ENCODE measurements at places on chromosomes 11 and 22.

- DNase-seq = no peak
These were observed 71.8 kb downstream of the ATG16L2 start for GRCh38 chr11:72885749-72886609.

GRCh38 chr22:41947424-41948080 is 600 bp upstream of the CENPM start:
- no peak for DNase-seq

GRCh38 chr11:65817312-65817834 is 16.4 kb upstream of the SNX32 start:
- DNase-seq = no peak

GRCh38 chr11:94501522-94501921 is 7.7 kb downstream of the ANKRD49 start:
- no peak for DNase-seq

- DNase-seq = no peak
These were observed 34.1 kb downstream of the CYTH4 start for GRCh38 chr22:37316405-37316804.

DNA sequence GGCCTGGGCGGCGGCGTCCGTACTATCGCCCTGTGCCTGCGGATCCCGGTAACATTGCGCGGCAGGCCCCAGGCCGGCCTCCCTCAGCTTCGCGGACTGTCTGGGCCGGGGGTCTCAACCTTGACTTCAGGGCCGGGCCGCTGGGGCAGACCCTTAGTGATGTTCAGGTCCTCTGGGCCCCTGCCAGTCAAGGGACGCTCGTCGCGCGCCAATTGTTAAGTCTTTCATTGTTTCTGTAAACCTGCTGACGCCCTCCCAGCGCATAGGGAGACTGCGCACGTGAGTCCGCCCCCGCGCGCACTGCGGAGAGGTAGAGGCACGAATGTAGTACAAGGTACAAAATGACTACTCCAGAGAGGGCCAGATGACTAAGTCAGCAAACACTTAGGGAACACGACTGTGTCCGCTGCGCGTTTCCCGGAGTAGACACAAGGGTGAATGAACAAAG is 451 bp upstream of the HDHD5 start:
- DNase-seq = peak; percentile 14

DNA sequence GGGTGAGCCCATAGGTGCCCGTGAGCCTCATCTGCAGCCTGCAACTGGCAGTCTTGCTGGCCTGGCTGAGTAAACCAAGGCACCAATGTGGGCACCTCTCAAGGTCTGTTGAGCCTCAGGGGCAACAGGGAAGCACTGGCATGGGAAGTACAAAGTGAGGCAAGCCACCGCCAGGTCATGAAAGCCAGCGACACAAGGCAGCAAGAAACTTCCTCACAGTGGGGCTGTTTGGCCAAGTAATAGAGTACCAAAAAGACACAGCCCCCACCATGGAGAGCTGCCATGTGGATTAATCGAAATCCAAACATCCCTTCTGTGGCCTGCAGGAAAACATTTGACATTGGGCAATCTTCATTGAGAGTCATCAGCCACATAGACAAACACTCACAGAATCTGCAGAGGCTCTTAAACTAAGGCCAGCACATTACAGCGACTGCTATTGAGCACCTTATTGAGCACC is 43.6 kb upstream of the FIBIN start:
- no peak for DNase-seq

DNA sequence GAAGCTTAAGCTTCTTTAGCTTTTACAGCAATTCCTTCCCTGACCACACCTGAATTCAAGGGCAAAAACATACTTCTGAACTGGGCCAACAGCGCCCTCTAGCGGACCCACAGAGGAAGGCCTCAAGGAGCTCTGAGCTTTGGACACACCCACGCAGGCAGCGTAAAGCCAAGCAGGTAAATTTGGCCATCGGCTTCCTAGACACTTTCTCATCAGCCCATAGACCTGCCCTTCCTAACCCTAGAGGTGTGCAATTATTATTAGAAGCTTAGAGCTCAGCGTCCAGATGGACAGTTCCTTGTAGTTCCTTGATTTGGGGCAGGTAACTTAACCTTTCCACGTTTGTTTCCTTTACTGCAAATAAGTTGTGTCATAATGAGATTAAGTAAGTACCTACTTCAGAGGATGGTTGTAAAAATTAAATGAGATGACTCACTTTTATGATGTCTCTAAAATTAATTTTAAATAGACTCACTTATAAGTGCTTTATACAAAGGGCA is 25.7 kb upstream of the HMGXB4 start:
- DNase-seq = peak; percentile 58

DNA sequence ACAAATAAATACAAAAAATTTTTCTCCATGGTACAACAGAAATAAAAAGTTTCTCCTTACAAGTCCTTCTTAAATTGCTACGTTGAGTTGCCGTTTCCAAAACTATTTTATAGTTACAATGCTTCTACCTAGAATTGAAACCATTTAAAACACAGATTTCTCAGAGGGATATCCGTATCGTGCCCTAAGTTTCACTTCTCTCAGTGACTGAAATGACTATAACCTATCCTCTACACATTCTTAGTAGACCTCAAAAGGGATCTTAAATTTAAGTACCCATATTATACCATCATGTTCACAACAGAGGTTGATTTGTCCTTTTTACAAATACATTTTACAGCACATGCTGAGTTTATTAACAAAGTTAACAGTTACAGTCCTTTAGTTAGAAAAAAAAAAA is 44.1 kb downstream of the USP28 start:
- no peak for DNase-seq

DNA sequence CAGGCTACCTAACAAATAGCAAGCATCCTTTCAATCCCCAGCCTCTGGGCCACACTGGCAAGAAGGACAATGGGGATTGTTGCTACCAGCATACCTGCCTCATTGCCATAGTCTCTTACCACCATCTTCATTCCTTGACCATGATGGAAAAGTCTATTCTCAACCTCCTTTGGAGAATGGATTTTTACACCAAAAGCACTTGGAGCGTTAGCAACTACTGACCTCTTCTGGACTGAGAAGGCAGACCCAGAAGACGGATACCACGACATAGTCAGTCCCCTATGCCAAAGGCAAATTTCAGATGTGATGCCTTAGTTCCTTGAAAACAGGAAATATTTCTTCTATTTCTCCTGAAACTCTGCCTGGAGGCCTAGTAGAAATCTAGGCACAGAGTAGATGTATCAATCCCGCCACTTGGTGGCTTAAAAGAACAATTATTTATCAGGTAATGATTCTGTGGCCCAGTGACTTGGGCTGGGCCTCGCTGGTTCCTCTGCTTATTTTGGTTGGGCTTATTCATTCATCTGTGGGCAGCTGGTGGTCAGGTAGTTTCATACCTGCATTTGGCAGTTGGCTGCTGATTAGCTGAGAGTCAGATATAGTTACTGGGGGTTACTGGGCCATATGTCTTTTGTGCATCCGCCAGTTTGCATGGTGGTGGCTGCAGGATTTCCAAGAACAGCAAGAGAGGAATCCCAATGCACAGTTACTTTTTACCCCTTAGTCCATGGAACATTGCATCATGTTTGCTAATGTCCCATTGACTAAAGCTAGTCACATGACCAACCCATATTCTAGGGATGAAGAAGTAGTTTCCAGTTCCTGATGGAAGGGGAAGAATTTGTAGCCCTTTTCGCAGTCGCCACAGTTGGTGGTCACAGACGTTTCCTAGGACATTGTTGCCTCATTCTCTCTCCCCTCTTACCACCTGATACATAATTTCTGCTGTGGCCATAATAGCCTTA is 75.2 kb downstream of the DHCR7 start:
- no peak for DNase-seq

DNA sequence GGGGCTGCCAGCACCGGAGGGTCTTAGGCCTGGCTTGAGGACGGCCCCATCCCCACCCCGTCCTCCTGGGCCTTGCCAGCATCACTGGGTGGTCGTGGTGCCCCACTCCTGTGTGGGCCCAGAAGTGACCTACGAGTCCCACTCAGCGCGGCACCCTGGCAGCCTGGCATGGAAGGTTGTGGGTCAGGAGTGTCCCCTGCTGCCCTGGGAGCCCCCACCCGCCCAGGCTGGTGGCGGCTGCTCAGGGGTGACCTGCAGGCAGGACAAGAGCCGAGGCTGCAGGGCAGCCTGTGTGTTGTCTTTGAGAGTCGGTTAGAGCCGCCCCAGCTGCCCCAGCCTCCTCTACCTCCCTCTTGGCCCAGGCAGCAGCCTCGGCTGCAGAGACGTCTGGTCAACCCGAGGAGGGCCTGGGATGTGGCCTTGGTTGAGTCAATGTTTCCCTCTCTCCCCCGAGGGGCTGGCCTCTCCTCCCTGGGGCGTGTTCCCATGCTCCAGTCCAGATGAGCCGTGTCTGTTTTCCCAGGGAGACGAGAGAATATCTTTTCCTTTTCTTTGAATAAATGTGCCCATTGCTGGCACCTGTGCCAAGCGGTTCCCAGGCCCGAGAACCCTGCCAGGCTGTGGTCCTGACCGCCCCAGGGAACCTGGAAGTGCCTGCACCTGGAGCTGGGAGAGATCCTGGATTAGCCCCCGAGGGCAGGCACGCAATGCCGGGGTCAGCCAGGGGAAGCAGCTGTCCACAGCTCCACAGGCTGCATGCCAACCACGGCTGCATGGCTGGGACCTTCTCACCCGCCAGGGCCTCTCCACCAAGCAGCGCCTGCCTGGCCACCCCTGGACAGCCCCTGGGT is 35.7 kb upstream of the MUC5AC start:
- DNase-seq = no peak

DNA sequence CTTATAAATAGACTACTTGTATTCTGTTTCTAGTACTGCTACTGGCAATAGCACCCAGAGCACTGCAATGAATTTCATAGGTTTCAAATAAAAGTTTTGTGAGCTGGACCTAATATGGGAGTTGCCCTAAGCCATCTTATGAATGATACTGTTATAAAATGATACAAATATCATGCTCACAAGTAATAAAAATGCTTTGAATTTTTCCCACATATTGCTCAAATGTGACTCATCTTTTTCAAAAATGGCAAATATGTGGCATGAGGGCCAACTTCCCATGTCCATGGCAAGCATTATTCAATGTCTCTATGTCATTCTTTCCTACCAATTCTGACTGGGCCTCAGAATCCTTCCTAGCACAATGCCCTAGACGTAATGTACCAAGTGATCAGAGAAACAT is 137.6 kb downstream of the TRPC6 start:
- DNase-seq = no peak

GRCh38 chr11:1436468-1437039 is 46.8 kb downstream of the BRSK2 start:
- DNase-seq = no peak

DNA sequence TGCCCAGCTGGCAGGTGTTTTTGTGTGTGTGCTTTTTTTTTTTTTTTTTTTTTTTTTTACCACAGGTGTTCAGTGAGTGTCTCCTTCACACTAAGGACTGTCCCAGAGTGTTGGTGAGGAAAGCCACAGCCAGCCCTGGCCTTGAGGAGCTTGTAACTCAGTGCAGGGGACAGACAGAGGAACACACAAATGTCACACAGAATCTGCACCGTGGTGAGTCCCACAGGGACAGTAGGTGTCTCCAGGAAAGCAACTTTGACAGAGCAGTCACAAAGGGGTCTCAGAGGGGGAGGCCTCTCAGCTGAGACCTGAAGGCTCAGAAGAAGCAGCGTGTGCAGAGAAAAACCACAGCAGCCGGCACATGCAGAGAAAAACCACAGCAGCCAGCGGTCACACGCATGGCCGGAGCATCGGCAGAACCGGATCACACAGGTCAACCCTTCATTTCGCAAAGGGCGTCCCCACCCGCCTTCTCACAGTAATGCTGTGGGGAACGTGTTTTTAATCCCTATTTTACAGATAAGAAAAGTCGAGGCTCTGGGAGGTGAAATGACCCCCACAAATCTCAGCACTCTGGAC is 101.7 kb upstream of the PRR5 start:
- DNase-seq = no peak

DNA sequence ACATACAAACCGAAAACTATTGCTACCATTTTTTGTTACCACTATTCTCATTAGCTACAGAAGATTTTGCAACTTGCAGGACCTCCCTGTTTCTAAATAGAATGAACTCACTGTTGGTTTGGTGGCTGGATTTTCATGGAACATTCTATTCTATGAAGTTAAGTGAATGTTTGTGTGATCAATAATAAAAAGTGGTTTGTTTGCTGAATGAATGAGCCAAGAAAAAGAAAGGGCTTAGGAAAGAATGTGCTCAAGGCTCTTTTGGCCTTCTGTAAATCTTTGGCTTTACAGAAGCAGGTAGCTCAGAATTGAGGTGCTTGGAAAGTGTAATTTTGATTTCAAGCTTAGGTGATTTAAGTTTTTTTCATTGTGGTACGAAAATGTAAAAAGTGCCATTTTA is 5.9 kb upstream of the SCGB1D2 start:
- no peak for DNase-seq

- DNase-seq = no peak
These were observed 11.8 kb upstream of the BCR start for GRCh38 chr22:23168391-23169042.

- no peak for DNase-seq
These were observed 38.4 kb downstream of the POU2AF3 start for GRCh38 chr11:111336582-111337256.

DNA sequence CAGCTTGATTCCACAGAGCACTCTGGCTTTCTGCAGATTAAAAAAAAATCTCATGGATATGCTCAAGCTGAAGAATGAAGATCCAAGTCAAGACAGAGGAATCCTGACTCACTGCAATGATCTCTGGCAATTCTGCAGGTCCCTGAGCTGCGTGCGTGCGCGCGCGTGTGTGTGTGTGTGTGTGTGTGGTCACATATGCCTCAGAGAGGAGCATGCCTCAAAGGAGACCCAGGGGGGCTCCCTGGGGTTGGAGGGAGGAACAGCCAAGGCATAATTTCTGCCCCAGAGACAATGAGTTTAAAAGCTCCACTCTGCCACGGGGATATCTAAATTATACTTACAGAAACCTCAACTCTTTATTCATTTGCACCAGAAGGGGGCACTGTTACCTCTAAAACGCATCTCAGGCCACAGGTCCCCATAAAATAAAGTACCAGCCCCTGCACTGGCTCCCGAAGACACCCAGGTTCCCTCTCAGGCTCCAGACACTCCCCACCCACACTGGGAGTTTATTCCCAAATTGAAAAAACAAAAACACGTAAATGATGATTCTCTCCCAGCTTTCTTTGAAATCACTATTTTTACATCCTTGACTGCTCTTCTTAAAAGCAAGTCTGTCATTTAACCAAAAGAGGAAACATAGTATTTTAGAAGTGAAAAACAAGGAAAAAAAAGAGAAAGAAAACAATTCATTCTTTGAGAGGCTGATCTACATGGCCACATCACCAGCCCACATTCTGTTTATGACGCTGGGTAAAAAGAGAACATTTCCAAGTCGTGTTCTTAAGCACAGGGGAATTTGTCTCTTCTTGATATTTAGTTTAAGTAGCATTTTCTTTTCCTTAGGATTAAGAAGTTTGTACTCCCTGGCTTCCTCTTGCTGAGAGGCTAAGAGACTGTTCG is 401.0 kb downstream of the LARGE1 start:
- DNase-seq = no peak

- DNase-seq = no peak
These were observed 42.3 kb downstream of the SPATA19 start for GRCh38 chr11:133803026-133803425.

Measured in T-helper 17 cell (primary cell).